Upper lobe of left lung (tissue), 6 donors: ENCODE measurements at places on chromosomes 5 and 9. TPM values are rescaled to one million over a fixed set of nuclear protein-coding genes. Genes with fewer than 3 reads are reported as not detected.

DNA sequence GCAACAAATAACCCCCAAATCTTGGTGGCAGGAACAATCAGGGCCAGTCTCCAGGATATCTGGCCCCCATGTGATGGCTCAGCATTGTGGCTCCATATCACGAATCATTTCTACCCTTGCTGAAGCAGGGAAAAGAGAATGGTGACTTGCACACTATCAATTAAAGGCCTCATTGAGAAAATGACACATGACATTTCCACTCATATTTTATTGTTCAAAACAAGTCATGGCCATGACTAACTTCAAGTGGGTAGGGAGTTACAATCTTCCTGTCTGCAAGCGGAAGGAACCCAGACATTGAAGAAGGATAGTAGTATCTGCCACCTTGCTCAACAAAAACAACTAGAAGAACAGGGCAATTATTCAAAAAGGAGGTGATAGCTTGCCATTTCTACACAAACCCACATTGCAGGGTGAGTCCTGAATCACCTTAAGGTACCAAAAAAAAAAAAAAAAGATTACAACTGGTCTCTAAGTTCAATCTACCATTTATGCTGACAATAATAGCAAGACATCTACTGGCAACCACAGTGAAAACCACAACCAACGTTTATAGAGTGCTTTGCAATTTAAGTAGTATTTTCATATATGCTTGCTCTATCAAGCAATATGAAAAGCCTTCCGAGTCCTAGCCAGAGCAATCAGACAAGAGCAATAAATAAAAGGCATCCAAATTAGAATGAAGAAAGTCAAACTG, 186.7 kb upstream of the DAPK1 start:
- no peaks in the 10 kb centered on the region for H3K4me1 ChIP-seq
- H3K4me3 ChIP-seq = no peak overlapping the region
- H3K27me3 ChIP-seq = no peaks in the 10 kb centered on the region
- no peak overlapping the region for H3K27ac ChIP-seq
- H3K36me3 ChIP-seq = no peaks in the 10 kb centered on the region
- no peak for DNase-seq

DNA sequence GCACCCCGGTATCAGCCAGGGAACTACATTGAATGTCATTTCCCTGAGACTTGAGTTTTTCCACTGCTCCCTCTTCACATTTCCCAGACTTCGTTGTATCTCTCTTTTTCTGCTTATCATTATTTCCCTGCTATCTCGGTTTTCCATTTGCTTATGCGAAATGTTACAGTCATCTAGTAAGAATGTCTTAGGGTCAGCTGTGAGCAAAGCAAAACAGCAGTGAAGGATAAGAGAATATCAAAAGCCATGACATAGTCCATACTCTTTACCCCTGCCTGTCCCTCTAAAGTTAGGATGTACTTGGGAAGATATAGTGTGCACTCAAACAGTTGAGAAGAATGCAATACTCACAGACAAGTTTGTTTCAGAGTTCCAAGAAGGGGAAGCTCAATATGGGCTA, 88.7 kb downstream of the ITGA1 start:
- no peaks in the 10 kb centered on the region for H3K27me3 ChIP-seq
- no peak overlapping the region for H3K27ac ChIP-seq
- H3K4me1 ChIP-seq = peaks cover 9% of the 10 kb centered on the region
- H3K36me3 ChIP-seq = no peaks in the 10 kb centered on the region

- H3K27ac ChIP-seq = no peak overlapping the region
- DNase-seq = no peak
- no peaks in the 10 kb centered on the region for H3K4me1 ChIP-seq
- H3K36me3 ChIP-seq = no peaks in the 10 kb centered on the region
- H3K27me3 ChIP-seq = no peaks in the 10 kb centered on the region
Measured at GRCh38 chr5:154146409-154146808, 44.1 kb upstream of the GALNT10 start.

- no peak overlapping the region for H3K4me3 ChIP-seq
- no peaks in the 10 kb centered on the region for H3K36me3 ChIP-seq
- peaks cover 6% of the 10 kb centered on the region for H3K4me1 ChIP-seq
- DNase-seq = no peak
- H3K27me3 ChIP-seq = peaks cover 9% of the 10 kb centered on the region
Measured at GRCh38 chr5:2736872-2737271, 14.6 kb downstream of the IRX2 start.

- no peak overlapping the region for H3K4me3 ChIP-seq
- DNase-seq = no peak
- H3K27me3 ChIP-seq = no peaks in the 10 kb centered on the region
- H3K36me3 ChIP-seq = no peaks in the 10 kb centered on the region
- H3K4me1 ChIP-seq = no peaks in the 10 kb centered on the region
Measured at GRCh38 chr5:143955141-143955540, 143.2 kb downstream of the HMHB1 start.

- DNase-seq = no peak
- peaks cover 6% of the 10 kb centered on the region for H3K4me1 ChIP-seq
- H3K4me3 ChIP-seq = no peak overlapping the region
- H3K27ac ChIP-seq = no peak overlapping the region
- no peaks in the 10 kb centered on the region for H3K36me3 ChIP-seq
- no peaks in the 10 kb centered on the region for H3K27me3 ChIP-seq
Measured at GRCh38 chr5:160185626-160186360, 43.5 kb upstream of the FABP6 start.

- no peak for DNase-seq
- H3K36me3 ChIP-seq = no peaks in the 10 kb centered on the region
- H3K27me3 ChIP-seq = no peaks in the 10 kb centered on the region
- no peak overlapping the region for H3K4me3 ChIP-seq
- H3K4me1 ChIP-seq = peaks cover 28% of the 10 kb centered on the region
Measured at GRCh38 chr5:124665625-124666024, 80.8 kb downstream of the ZNF608 start.

DNA sequence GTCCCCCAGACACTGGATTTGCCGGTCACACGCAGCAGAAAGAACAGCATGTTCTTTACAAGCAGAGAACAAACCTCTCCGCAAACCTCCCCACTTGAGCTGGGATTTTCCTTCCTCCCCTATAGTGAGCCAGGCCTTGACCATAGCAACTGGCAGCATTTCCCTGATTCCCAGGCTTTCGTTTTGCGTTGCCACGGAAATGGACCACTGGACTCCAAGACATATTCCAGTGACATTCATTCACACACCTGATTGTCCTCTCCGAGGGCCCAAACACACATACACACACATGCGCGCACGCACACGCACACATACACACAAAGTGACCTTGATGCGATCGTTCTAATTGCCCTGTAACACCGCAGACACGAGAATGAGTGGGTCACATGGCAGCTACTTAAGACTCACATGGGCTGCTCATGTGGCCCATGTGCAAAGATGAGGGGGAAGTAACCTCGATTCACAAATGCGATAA, 80.9 kb upstream of the CPEB4 start:
- no peaks in the 10 kb centered on the region for H3K36me3 ChIP-seq
- no peaks in the 10 kb centered on the region for H3K27me3 ChIP-seq
- no peak overlapping the region for H3K4me3 ChIP-seq
- H3K27ac ChIP-seq = no peak overlapping the region
- peaks cover 5% of the 10 kb centered on the region for H3K4me1 ChIP-seq
- no peak for DNase-seq

DNA sequence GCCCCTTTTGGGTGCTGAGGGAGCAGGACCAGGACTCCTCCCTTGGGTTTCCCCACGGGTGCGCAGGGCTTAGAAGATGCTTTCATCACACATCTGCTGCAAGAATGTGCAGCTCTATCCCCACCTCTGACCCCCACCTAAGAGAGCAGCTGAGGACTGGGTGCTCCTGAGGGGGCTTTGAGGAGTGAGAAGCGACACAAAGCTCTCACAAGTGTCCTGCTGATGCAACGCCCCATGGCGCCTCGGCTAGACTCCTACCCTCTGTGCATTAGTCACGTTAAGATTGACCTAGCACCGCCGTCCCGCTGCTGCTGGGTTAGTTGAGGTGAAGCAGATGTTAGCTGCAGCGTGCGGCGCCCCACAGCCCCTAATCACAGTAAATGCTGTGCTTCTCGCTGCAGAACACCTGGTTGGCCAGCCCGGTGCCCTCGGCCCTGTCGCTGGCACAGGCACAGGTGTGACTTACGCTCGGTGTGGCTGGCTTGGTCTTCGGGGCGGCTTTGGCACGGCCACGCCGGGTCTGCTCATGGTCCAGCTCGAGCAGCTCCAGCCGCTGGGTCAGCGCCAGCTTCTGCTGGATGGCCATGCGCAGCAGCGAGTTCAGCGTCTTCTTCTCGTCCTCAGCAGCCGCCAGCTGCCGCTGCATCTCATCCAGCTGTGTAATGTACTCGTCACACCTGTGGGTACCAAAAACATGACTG, 45.0 kb upstream of the IPPK start:
- peaks cover 82% of the 10 kb centered on the region for H3K36me3 ChIP-seq
- H3K27me3 ChIP-seq = no peaks in the 10 kb centered on the region
- H3K4me1 ChIP-seq = no peaks in the 10 kb centered on the region
- H3K27ac ChIP-seq = no peak overlapping the region
- DNase-seq = no peak
- H3K4me3 ChIP-seq = no peak overlapping the region

DNA sequence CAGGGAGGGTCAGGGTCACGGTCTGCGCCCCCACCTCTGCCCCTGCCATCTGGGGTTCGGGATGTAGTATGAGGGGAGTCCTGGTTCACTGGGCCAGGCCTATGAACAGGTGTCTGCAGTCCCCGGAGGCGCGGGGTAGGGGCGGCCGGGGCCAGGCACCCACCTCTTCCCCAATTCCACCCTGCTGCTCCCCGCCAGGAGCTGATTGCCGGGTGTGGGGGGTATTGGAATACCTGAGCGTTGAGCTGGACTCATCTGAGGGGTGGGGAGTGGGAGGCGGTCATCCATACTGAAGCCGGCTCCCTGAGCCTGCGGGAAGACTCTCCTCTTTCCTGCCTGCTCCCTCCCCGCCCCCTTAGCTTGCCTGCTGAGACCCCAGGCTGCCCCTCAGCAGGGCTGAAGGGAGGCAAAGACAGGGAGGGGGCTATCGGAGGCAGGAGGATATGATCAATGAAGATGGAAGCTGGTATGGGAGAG, 679 bp downstream of the SLC6A7 start:
- H3K4me3 ChIP-seq = no peak overlapping the region
- H3K27me3 ChIP-seq = no peaks in the 10 kb centered on the region
- no peak overlapping the region for H3K27ac ChIP-seq
- no peaks in the 10 kb centered on the region for H3K36me3 ChIP-seq

- no peaks in the 10 kb centered on the region for H3K4me1 ChIP-seq
- H3K4me3 ChIP-seq = no peak overlapping the region
- DNase-seq = no peak
- no peaks in the 10 kb centered on the region for H3K27me3 ChIP-seq
- H3K36me3 ChIP-seq = no peaks in the 10 kb centered on the region
Measured at GRCh38 chr5:56323505-56323904, 90.4 kb upstream of the ANKRD55 start.

DNA sequence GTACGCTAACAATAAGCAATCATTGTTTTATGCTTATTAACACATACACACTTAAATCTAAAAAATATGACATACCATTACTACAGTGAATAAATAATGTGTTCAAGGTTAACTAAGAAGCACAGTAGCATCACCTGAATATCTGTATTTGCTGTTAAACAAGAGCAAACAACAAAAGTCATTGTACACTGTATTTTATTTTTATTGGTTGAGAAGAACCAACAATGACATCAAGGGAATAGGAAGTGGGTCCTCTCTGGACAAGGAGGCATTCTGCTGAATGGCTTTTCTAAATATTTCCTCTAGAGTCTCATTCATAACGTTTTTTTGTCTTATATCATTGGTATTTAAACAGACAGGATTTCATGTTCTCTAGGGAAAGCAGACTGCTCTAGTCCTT, 460.4 kb downstream of the CDH9 start:
- no peaks in the 10 kb centered on the region for H3K27me3 ChIP-seq
- H3K4me3 ChIP-seq = no peak overlapping the region
- DNase-seq = no peak
- no peaks in the 10 kb centered on the region for H3K36me3 ChIP-seq

GRCh38 chr5:179225387-179225786, 119.9 kb downstream of the ADAMTS2 start:
- no peak overlapping the region for H3K4me3 ChIP-seq
- DNase-seq = peak; percentile 9
- H3K27me3 ChIP-seq = no peaks in the 10 kb centered on the region

GRCh38 chr5:73522989-73523388, 24.7 kb downstream of the BTF3 start:
- H3K27me3 ChIP-seq = no peaks in the 10 kb centered on the region
- no peaks in the 10 kb centered on the region for H3K36me3 ChIP-seq
- H3K4me3 ChIP-seq = no peak overlapping the region
- H3K27ac ChIP-seq = no peak overlapping the region
- H3K4me1 ChIP-seq = no peaks in the 10 kb centered on the region

DNA sequence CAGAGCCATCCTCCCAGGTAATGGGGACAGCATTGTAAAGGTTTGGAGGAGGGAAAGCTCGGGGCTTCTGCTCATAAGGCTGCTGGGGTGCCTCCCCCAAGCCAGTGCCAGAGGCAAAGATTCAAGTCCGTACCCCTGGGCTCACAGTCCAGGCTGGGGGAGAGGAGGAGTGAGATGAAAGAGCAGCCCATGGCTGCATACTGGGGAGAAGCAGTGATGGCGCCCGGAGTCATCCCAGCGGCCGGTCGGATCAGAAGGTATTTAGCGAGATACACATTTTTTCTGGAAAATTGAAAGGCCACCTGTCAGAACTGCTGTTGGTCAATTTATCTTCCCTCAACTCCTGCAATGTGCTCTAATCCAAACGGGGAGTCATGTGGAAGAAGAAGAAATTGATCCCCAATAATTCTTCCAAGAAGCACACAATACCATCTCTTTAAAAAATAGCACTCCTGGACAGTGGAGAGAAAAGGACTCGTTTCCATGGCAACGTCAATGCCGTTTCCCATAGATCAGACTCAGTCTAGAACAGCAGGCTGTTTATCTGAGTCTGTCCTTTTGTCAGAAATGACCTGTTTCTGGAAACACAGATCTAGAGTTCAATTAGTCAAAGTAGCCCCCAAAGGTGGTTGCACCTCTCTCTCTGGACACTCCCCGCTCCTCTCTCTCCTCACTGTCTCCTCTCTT, 65.9 kb downstream of the NSG2 start:
- no peak overlapping the region for H3K4me3 ChIP-seq
- H3K36me3 ChIP-seq = no peaks in the 10 kb centered on the region
- no peak for DNase-seq
- no peaks in the 10 kb centered on the region for H3K4me1 ChIP-seq
- H3K27me3 ChIP-seq = no peaks in the 10 kb centered on the region

The COL15A1 gene
- total RNA-seq = 17.9 TPM

The PITX1 gene
- total RNA-seq = not detected

The EPB41L4B gene
- total RNA-seq = 19.0 TPM

The PRLR gene
- 1.8 TPM for total RNA-seq

The KCNIP1 gene
- not detected for total RNA-seq

The PCDHGA5 gene
- total RNA-seq = 1.2 TPM

The SARDH gene
- total RNA-seq = 5.3 TPM

The SEMA6A gene
- 28.3 TPM for total RNA-seq
